ENCODE measurements at places on chromosomes 1 and 21. TPM values are rescaled to one million over a fixed set of nuclear protein-coding genes. Genes with fewer than 3 reads are reported as not detected.

ASCL5 gene
- not detected for total RNA-seq

WLS gene
- total RNA-seq = 97.2 TPM

MFAP2 gene
- 4.8 TPM for total RNA-seq

FCRL2 gene
- total RNA-seq = not detected

C1orf94 gene
- not detected for total RNA-seq

LRRC38 gene
- total RNA-seq = 0.38 TPM
